Activated CD8-positive, alpha-beta memory T cell treated with anti-CD3 and anti-CD28 coated beads for 24 hours (primary cell): ENCODE measurements at places on chromosomes 6 and 20.

- DNase-seq = no peak
Observed at GRCh38 chr20:33061658-33062028, 7.9 kb downstream of the BPIFB3 start.

DNA sequence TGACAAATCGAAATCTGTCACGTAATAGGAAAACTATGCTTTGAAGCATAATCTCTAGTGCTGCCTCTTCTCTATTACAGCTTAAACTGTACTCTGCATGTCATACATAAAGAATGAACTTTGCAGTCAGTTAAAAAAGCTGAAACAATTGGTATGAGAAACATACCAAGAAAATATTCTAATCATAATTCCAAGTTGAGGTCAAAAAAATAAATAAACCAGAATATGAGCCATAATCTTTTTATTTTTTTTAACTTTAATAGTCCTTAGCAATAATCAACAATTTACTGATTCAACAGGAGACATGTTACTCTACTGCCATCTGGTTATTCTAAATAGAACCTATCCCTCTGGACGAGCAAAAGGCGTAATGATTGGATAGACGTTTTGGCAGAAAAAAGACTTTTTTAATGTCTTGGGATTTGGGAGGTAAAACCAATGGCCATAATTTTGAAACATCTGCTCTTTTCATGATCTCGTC lies 224.4 kb upstream of the FLRT3 start:
- no peak for DNase-seq

GRCh38 chr20:62210496-62210855 lies 9.6 kb downstream of the HRH3 start:
- no peak for DNase-seq

GRCh38 chr6:37802810-37803209 lies 16.7 kb upstream of the ZFAND3 start:
- DNase-seq = no peak

GRCh38 chr20:7693761-7694160 lies 246.5 kb downstream of the HAO1 start:
- no peak for DNase-seq

DNA sequence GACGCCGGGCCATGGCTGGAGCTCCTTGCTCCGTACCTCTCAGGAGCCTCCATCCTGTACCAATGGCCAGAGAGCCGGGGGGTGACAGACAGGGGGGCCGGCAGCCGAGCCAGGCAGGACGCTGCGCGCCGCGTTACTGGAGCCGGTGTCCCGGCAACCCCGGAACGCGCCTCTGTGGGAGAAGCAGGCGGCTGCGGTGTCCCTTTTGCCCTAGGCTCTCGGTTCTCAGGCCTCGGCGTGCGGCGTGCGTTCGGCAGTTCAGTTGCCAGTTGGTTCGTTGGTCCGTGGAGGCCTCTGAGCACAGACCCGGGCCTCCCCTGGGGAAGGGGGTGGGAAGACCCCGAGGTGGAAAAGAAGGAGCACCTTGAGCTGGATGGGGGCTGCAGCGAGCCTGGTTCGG lies at the start of gene SPATS1:
SPATS1 (plus strand) TSS at position 162 of the 400 bp plus-strand sequence. CDS start 446 bp downstream, outside the sequence.
- peak; percentile 55 for DNase-seq

DNA sequence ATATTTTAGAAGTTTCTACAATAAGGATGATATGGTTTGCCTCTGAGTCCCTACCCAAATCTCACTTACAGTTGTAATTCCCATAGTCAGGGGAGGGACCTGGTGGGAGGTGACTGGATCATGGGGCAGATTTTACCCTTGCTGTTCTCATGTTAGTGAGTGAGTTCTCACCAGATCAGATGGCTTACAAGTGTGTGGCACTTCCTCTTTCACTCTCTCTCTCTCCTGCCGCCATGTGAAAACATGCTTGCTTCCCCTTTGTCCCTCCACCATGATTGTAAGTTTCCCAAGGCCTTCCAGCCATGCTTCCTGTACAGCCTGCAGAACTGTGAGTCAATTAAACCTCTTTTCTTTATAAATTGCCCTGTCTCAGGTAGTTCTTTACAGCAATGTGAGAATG lies 527.5 kb upstream of the ID4 start:
- DNase-seq = no peak

GRCh38 chr6:139376017-139376330 lies 1.5 kb upstream of the CITED2 start:
- DNase-seq = no peak

- no peak for DNase-seq
Observed at GRCh38 chr20:13877793-13878192, 93.0 kb downstream of the NDUFAF5 start.

- DNase-seq = no peak
Observed at GRCh38 chr20:43939762-43940121, 25.1 kb downstream of the TOX2 start.

- DNase-seq = no peak
Observed at GRCh38 chr20:5969348-5969935, 19.0 kb downstream of the MCM8 start.

- DNase-seq = peak; percentile 49
Observed at GRCh38 chr6:7267071-7267465, 45.9 kb downstream of the SSR1 start.

DNA sequence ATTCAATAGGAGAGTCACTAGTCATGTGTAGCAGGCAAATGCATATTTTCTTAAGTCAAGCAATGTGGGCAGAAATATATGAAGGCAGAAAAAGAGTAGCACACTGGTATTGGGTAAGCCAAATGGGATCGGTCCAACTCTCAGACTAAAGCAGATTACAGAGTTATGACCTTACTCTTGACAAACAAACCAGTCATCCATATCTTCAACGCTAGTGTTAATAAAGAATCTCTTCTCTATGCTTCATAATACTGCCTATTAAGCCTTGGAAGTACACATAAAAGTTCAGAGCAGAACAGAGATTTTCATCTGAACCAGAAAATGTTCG lies 320.2 kb upstream of the JARID2 start:
- no peak for DNase-seq
